NCI-H146 (cell line): ENCODE measurements at places on chromosomes 4 and X.

GRCh38 chr4:71524756-71525155, 185.9 kb downstream of the SLC4A4 start:
- DNase-seq: no peak

DNA sequence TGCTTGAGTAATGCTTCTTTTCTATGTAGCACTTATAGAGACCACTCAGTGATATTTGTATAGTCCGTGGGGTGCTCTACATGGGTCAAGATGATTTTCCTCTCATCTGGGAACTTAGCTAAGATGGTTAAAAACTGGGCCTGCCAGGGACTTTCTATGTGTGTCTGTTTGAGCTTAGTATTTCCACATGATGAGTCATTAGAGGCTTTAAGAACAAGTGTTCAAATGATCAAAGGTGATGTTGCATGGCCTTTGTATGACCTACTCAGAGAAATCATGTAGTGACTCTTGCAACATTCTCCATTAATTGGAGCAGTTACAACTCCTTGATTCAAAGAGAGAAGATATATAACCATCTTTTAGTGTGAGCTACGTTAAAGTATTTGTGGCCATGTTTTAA, 1480.5 kb upstream of the IGFBP7 start:
- DNase-seq: no peak

GRCh38 chr4:105996845-105997244, 101.6 kb downstream of the NPNT start:
- DNase-seq: no peak

DNA sequence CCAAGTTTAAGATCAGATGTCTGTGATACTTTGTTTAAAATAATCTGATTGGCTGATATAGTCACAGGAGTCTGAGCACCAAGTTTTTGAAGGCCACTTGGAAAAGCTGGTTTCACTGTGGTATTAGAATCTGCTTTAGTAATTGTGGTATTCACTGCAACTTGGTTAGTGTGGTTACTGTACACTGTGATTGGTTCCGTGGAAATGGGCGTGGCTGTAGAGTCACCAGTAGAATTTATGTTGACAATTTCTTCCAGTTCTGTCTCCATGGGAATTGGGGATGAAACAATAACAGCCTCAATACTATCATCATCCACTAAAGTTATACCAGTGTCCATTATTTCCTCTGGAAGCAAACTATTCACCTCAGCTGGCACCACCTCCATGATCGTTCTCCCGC, 26.2 kb downstream of the LIN54 start:
- no peak for DNase-seq

DNA sequence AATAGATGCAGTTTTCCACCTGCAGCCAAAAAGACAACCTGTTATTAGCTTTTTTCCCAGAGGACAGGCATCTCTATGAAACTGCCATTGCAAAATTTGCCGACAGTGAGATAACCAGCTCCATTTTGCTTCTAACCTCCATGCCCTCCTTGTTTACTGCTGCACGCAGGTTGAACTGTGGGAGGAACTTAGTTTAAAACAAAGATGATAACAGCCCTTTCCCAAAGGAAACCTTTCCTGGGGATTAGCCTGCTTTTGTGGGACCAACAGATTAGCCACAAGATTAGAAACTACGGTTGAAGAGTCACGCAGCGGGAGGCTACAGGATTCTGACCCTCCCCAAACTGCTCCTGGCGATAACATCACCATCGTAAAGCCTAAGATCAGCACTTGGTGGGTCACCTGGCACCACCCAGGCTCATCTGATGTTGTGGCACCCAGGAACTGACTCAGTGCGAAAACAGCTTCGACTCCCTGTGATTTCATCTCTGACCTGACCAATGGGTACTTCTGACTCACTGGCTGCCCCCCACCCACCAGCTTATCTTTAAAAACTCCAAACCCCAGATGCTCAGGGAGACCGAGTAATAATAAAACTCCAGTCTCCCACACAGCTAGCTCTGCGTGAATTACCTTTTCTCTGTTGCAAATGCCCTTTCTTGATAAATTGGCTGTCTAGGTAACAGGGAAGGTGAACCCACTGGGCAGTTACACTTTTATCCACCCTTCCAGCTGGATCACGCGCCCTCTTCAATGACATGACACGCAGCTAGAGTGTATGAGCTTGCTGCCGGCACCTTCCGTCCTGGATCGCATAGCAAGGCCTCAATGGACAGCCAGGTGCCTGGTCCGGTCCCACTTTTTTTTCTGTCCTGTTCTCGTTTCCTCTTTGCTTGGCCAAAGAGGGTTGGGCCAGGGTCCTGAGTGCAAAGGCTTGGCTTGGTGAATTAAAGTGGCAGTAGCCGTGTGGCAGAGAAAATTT, 27.2 kb downstream of the NOP14 start:
- DNase-seq: no peak

- no peak for DNase-seq
These were observed 230.4 kb upstream of the GATB start for GRCh38 chr4:151991001-151991883.

DNA sequence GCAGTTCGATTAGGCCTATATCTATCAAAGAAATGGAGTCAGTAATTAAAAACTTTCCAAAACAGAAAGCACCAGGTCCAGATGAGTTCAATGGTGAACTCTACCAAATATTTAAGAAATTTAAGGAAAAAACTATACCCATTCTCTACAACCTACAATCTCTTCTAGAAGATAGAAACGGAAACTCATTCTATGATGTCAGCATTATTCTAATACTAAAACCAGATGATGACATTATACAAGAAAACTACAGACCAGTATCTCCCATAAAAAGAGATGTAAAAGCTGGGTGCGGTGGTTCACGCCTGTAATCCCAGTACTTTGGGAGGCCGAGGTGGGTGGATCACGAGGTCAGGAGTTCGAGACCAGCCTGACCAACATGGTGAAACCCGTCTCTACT, 29.5 kb upstream of the BDH2 start:
- no peak for DNase-seq
